NCI-H2029 treated with DMSO at 0.1 percent for 48 hours (cell line): ENCODE measurements at places on chromosomes 1 and 21.

DNA sequence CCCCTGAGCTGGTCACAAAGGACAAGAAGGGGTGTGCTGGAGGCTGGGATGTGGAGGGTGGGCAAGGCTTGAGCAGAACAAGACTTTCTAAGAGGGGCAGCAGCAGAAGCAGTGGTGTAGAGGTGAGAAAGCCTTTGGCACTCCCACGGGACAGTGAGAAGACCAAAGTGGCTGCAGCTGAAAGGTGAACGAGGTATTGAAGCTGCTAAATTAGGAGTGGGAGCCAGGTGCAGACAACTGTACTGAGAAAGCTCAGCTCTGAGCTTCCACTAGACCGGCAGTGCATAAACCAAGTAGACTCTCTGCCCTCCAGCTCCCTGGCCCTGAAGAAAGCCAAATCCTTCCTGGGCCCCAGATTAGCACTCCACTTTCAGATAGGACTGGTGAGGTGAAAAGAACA, 93.0 kb downstream of the VWA5B1 start:
- no peak for DNase-seq

- no peak for DNase-seq
These were observed 2.8 kb upstream of the ZC3H12A start for GRCh38 chr1:37471345-37472231.

DNA sequence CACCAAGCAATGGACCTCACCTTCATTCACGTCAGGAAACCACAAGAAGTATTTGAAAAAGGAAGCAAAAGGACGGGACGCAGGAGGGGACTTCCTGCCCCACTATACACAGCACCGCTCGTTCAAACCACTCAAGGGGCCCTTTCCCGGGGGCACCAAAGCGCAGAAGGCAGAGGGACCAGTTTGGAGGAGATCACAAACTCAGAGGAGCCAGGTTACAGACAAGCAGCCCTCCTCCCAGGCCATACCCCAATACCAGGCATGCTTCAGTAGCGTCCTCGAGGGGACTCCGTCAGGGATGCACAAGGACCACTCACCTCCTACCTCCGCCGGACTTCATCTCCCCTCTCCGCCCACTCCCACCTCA, 685 bp downstream of the CRTC2 start:
- no peak for DNase-seq

GRCh38 chr1:38183096-38183495, 136.5 kb upstream of the POU3F1 start:
- no peak for DNase-seq

GRCh38 chr1:61279570-61279969, 197.2 kb downstream of the NFIA start:
- no peak for DNase-seq

GRCh38 chr1:15951341-15952153, 24.4 kb downstream of the ZBTB17 start:
- DNase-seq: no peak

GRCh38 chr1:77680173-77680572, 2.3 kb downstream of the ZZZ3 start:
- no peak for DNase-seq

DNA sequence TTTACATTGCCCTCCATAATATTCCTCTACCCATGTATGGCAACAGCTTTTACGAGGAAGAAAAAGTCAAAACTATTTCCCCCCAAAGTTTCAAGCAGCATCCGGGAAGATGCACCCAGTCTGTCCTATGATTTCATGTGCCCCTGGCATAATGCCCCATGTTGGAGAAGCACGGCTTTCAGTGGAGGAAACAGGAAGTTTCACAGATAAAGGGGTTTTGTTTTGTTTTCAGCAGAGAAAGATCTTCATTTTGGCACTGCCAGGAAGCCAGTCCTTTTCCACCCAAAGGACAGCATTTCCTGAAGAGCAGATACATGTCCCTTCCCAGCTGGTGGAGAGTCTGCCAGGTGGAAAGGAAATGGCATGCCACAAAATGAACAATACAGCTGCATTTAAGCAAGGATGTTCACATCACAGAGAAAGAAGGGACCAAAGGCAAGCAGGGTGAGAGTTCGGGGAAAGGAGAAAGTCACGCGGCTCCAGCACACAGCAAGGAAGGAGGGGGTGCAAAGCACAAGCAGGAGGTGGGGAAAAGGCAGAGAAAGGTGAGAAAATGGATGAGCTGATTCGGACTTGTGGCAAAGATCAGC, 95.3 kb upstream of the HIVEP3 start:
- peak; percentile 81 for DNase-seq

DNA sequence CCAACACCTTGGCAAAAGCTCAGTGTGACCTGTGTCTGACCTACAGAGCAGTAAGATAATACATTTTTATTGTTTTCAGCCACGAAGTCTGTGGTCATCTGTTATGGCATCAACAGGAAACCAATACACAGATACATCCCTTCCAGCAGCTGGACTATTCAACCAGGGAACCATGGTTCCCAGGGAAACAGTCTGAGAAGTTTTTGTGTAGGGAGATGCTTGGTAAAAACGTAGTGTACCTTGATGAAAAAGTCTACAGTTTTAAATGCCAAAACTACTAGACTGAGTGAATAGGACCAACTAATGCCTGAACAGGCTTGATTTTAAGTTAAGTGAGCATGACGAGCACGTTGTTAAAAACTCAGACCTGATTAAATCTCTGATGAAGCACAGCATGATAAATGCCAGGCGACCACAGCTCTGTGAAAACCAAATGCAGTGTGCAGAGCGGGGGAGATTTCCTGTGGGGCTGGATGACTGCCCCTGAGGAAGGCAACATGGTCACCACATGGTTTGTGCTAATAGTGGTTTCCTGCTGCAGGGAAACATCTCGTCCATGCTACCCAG, 228.9 kb downstream of the TNR start:
- DNase-seq: no peak

GRCh38 chr1:28056129-28056925, 32.1 kb downstream of the EYA3 start:
- peak; percentile 32 for DNase-seq

GRCh38 chr1:156517748-156518147, 17.2 kb upstream of the MEF2D start:
- DNase-seq: no peak

- DNase-seq: no peak
These were observed 29.3 kb upstream of the BCAS2 start for GRCh38 chr1:114610546-114611245.
